ENCODE measurements at places on chromosomes 3 and 15.

GRCh38 chr15:68469162-68470048, 37.4 kb upstream of the ITGA11 start:
- ATAC-seq = no peak

- peak; percentile 2 for ATAC-seq
Observed at GRCh38 chr15:40695469-40695890, 506 bp downstream of the RAD51 start.

GRCh38 chr3:42708611-42709151, 6.1 kb upstream of the HHATL start:
- no peak for ATAC-seq

DNA sequence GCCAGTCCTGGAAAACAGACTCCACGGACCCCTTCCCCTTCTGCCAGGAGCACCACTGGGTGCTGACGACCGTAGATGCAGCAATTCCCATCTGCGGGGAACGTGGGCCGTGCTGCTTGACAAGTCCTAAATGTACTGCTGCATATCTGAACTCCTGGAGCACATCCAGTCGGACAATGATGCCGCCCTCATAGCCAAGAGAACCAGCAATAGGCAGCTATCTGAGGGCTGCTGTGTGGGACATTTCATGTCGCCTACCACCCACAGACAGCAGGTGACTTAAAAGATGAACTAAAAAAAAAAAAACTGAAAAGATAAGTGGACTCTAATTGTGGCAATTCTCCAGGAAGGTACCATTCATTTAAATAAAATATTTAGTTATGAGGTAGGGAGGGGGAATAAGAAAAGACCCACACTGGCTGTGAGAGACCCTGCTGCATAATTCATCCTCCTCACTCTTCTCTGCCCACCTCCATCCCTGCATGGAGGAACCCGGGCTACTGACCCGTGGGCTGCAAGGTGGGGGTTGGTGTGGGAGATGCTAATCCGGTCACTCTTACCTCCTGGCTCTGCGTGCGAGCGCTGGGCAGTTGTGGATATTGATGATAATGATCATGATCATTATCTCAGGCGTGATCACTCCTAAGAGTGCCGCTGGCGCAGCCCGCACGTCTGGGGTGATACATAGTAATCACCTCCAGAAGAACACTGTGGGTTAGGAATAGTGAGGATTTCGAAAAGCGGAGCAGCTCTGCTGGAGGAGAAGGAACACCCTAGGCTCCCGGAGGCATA, 28.3 kb downstream of the ALS2CL start:
- no peak for ATAC-seq

- no peak for ATAC-seq
Observed at GRCh38 chr3:55720614-55721013, 233.5 kb upstream of the WNT5A start.

DNA sequence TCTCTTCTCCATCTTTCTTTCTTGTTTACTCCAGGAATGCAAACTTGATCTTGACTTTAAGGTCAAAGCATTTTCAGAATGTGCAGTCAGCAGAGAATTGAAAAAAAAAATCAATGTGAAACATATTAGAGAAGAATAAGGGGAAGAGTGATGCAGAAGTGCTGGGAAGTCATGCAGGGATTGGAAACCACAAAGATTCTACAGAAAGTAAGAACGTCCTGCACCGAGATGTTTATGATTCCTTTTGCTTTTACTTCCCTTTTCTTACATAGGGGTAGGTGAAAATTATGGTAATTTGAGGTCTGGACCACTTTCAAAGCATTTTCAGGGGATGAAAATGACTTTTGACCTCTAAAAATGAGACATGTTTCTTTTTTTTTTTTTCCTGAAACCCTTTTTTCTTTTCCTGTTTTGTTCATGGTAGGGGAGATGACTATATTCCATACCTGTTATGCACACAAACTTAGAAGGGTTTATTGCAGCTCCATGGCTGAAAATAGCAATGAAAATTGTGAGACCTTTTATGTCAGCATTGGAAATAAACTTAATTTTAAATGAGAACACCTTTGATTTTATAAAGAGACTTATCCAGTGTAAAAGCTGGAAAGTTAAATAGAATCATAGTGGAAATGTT, 623.5 kb upstream of the TBL1XR1 start:
- ATAC-seq = no peak

GRCh38 chr3:191795196-191795595, 334.2 kb downstream of the PYDC2 start:
- no peak for ATAC-seq

- no peak for ATAC-seq
Observed at GRCh38 chr3:142495103-142495502, 47.3 kb upstream of the XRN1 start.

GRCh38 chr15:95262866-95263564, 1031.7 kb downstream of the MCTP2 start:
- ATAC-seq = no peak

DNA sequence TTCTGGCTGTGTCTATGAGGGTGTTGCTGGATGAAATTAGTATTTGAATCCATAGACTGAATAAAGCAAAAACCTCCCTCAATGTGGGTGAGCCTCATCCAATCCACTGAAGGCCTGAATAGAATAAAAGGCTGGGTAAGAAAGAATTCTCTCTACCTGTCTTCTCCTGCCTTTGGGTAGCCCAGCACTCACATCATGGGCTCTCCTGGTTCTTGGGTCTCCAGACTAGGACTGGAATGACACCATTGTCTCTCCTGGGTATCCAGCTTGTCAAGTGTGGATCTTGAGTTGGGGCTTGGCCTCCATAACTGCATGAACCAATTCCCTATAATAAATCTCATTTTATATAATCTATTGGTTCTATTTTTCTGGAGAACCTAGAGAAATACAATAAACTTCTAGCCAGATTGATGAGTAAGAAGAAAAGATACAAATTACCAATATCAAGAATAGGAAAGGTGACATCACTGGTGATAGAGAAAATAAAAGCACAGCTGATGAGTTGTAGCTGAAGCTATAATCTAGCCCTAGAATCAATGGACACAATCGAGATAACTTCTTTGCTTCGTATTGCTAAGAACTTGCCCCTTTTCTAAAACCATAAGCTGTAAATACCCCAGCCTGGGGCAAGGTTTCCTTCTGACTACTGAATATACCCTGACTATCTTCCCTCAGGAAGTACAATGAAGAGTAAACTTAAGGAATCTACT, 106.4 kb downstream of the ANO10 start:
- peak; percentile 83 for ATAC-seq

DNA sequence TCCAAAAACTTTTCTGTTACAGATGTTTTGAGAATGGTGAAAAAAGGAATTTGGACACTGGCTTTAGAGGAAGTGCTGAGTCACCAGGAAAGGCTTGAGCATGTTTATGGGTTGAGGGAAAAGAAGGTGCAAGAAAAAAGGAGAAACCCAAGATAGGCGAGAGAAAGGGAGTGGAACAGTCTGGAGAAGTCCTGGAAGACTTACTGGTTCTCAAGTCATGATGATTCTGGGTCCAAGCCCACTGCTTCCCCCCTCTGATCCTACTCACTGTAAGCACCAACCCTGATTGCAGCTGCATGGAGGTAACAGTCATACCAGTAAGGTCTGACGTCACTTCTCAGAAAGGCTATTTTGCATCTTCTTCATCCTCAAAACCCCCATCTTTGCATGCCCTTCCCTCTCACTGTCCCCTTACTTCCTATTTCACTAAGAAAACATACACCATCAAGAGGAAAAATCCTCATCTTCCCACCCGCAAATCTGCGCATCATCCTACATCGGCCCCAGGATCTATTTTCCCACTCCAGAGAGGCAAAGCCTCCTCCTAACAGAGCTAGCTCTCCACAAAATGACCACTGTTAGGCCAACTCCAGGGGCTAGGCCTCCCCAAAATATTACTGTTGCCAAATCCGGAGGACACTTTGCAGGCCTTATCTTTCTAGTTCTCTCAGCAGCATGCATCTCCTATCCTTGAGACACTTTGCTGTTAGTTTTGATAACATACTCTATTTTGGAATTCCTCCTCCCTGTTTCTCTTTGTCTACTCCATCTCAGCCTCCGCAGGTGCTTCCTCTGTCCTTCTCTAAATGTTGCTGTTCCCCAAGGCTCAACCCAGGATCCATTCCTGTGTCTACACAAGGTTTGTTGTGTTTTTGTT, 3.2 kb upstream of the ATP13A3 start:
- peak; percentile 23 for ATAC-seq

DNA sequence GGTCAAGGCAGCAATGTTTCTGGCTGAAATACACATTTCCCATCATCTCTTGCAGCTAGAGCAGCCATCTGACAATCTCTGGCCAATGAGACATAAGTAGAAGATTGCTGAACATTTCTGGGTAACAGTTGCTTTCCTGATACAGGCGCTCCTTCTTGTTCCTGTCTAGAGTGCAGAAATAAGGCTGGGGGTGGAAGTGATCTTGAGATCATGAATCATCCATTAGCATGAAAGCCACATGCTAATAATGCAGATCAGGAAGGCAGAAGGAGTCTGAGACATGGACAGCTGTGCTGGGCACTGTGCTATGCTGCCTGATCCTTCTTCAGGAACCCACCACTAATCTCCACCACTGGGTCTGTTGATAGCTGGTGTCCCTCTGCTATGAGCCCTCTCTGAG, 14.8 kb upstream of the TMEM108 start:
- ATAC-seq = no peak
